ENCODE measurements at places on chromosomes 11 and 22. TPM values are rescaled to one million over a fixed set of nuclear protein-coding genes. Genes with fewer than 3 reads are reported as not detected.

DNA sequence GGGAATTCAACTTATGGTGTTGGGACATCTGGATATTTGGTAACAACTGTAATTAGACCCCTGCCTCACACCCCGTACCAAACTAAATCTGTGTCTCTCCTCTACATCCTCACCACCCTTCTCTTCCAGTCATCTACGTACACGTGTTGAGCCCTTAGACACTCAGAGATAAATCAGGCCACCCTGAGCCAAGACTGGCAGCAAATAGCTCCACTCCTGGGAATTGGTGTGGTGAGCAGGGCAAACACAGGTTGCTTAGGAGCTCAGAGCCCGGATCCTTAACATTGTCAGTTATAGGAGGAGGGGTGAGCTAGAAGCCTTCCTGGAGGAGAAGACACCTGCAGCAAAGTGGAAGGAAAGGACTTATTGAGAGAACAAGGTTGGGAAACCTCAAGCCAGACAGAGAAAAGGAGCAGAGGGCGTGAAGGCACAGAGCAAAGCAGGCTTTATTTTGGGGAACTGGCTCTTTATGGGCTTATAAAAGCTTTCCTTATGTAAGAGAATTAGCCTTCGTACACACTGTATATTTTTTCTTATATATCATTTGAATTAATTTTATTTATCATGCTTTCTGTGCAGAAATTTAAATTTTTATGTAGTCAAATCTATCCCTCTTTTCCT is 36.9 kb upstream of the KLHL35 start:
- H3K4me3 ChIP-seq: no peak overlapping the region
- no peak overlapping the region for H3K27ac ChIP-seq
- no peaks in the 10 kb centered on the region for H3K4me1 ChIP-seq
- H3K27me3 ChIP-seq: no peaks in the 10 kb centered on the region
- no peaks in the 10 kb centered on the region for H3K36me3 ChIP-seq
- no peak for DNase-seq

- H3K36me3 ChIP-seq: peaks cover 12% of the 10 kb centered on the region
- H3K4me1 ChIP-seq: peaks cover 33% of the 10 kb centered on the region
- H3K27me3 ChIP-seq: no peaks in the 10 kb centered on the region
- H3K4me3 ChIP-seq: no peak overlapping the region
- no peak for DNase-seq
These were observed 30.0 kb downstream of the PPP2R1B start for GRCh38 chr11:111736181-111736590.

MPPED2 gene
- total RNA-seq: not detected

OR8D4 gene
- total RNA-seq: not detected

UEVLD gene
- total RNA-seq: 22.2 TPM

OR52B2 gene
- not detected for total RNA-seq

Data from PC-3 (cell line).